Activated gamma-delta T cell (primary cell): ENCODE measurements at places on chromosomes 1 and 21.

DNA sequence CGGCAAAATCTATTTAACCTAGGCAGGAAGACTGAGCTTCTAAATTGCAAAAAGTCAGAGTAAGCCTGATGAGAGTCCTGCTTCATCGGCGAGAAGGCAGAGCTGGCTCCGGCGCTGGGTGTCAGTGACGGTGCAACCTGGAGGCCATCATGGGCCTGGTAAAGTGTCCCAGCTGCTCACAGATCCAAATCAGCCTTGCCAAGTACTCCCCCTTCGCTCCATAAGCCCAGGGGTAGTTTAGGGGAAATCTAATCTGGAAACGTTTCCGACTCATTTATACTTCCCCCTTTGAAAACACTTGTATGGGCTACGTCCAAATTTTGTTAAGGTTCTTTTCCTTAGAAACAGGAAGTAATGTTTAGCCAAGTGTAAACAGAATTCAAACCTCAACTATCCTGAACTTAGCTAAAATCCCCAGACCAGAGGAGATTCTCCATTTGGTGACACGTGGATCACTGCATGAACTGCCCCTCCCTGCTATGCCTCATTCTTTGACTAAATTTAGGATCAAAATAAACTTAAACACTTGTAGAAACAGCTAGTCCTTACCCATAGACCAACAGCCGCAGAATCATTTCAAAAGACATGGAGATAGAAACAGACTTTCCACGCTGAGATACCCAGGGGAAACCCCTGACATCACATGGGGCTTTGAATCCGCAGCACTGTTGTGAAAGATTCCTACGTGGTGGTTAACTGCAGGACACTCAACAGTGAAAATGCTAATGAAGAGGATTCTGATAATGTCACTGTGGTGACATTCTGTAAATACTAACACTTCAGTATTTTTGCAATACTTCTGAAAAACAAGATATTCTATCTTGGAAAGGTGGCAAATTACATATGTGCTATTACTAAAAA is 172.7 kb downstream of the TGFBR3 start:
- no peak for DNase-seq

DNA sequence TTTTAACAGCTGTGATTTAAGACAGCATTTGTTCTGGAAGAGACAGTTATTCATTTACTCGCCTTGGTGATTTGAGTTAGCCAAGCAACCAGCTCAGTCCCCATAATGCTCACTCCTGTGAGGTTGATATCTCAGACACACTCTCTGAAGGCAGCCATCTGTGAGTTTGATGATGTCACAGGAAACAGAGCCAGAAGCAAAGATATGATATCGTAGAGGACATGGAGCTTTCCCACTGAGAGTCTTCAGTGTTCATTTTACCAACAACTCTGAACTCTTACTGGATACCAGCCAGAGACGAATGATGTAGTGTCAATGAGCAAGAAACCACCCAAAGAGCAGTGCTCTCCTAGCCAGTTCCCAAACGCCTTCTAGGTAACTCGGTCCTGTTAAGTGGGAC is 219.4 kb downstream of the SLC35F3 start:
- no peak for DNase-seq

GRCh38 chr21:17359781-17360180 is 153.1 kb upstream of the CXADR start:
- no peak for DNase-seq

DNA sequence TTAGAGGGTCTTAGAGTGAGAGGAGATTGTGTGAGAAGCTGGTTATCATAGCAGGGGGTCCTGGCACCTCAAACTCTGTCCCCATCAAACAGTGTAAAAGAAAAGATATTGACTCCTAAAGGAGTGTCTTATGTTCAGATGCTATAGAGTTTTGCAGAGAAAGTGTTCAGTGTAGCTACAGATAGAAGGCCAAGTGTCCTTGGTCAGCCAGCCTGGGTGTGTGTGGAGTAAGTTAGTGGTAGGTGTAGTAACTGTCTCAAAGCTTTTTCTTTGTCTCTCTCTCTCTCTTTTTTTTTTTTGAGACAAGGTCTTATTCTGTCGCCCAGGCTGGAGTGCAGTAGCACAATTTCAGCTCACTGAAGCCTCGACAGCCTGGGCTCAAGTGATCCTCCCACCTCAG is 17.2 kb downstream of the CAMTA1 start:
- DNase-seq = no peak

DNA sequence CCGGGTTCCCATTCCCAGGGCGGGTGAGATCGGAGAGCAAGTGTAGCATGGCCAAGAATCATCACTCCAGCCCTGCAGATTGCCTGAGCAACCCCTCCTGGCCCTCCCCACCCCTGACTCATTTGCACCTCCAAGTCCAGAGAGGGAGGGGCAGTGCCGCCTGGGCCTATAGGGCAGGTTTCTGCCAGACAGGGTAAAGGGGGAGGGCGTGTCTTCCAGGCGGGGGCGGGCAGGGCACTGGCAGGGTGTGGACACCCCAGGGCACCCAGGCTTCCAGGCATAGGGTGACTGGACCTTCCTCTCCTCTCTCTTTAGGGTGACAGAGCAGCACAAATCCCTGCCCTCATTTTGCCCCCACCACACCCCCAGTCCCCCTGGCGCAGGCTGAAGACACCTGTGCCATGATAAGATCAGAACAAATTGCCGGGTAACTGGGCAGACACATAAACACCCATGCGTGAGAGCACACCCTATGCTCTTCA is 3.2 kb upstream of the CRYBG2 start:
- DNase-seq = no peak

- no peak for DNase-seq
Measured at GRCh38 chr1:5430136-5430535, 562.1 kb downstream of the NPHP4 start.

DNA sequence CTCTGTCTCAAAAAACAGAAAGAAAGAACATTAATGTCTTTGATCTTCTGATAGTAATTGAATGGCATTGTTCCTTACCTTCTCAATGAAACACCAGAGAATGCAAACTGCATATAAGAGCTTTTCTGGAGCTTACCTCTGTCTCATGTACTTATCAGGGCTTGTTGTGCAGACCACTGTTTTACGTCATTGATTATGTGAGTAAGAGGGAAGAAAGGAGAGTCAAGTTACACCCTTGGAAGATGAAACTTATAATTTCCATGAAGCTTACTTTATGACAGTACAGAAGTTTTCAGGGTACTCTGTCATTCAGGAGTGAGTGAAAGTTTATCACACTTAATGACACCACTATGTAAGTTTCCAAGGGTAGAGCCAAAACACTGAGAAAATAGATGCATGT is 49.0 kb upstream of the MAB21L3 start:
- no peak for DNase-seq

- no peak for DNase-seq
Measured at GRCh38 chr1:981491-981954, 370 bp downstream of the PERM1 start.

DNA sequence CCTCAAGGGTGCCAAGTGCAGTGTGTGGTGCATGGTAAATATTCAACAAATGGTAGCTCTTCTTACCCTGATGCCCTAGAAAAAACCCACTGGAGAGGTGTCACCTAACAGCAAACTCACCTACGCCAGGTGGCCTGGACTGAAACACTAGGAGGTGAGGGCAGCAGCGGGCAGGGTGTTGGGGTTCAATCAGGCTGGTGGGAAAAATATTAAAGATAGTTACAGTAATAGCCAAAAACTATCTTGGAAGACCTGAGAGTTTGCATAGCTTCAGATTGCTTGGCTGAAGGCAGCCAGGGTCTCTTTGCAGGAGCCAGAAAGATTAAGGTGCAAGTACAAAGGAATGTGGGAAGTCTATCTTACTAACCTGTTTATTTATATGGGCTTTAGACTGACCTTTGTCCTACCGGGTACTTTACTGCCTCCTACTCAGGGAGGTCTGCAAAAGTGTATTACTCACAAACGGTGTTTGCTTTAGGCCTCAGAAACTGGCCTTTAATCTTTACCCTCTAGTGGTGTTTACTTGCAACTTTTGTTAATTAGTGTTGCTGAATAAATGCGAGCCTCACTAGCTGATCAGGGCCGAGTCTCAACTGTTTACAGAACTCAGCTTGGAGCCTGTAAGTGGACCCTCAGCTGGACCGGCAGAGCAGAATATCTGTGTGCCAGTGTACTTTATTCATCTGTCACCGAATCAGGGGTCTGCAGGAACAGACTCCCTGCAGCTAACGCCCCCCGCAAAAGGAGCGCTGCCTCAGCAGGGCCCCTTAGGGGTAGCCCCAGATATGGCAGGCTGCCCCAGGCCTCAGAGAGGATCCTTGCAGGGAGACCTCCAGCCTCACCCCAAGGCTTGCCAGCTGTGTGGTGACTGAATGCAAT is 63.9 kb downstream of the SYF2 start:
- no peak for DNase-seq

DNA sequence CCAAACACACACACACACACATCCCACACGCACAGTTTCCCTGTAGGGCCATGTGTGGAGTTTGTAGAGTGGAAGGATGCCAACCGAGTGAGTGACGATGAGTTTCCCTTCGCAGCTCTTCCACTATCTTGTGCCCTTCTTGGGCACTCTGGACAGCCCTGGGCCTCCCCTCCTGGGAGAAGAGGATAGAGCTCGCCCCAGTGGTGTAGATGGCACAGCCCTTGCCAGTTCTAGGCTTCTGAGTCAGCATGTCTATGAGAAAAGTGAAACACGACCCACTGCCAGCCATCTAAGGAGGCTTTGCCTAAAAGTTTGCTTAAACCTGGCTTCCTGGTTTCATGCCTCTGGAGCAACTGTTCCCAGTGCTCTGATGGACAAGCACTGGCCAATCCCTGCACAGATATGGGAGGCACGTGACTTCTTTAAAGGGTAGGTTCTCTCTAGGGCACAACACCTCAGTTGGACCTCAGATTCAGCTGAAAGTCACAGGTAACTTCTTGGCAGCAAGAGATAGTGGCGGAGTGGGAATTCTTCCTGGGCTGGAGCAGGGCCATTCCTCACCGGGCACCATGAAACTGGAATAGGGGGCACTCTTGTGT is 195.9 kb upstream of the GALNT2 start:
- no peak for DNase-seq

GRCh38 chr21:36765229-36765628 is 66.3 kb downstream of the SIM2 start:
- DNase-seq = no peak

DNA sequence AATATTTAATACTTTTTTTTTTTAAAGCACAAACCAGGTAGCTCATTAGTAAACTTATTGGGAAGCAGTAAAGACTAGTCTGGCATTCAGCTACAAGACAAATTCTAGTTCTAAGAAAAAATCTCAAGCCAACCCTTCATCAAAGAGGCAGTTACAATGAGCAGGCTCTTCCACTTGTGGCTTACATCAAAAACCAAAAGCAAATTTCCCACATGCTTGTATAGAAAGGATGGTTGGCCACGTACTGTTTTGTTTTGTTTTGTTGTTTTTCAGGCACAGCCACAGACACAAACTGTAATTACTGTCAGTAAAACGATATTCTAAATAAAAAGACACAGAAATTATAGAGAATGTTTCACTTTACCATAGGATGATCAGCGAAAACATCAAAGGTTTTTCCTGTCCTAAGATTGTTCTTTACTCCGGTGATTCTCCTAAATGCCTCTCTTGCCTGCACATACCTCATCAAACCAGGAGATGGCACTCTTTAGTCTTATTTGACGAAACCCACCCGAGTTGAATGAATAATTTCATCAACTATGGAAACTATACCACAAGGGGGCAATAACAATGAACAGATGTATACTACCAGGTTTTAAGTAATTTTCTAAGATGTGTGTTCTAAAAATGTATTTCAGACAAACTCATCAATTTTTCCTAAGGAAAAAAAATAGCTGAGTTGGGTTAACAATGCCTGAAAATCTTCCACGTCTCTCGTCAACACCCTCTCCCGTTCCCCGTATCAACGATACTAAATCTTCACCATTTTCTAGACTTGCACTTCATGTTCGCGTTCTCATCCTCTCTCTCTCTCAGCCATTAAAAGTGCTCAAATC is 26.9 kb downstream of the RPL5 start:
- DNase-seq = no peak

- no peak for DNase-seq
Measured at GRCh38 chr1:205058853-205059252, 15.8 kb downstream of the CNTN2 start.

DNA sequence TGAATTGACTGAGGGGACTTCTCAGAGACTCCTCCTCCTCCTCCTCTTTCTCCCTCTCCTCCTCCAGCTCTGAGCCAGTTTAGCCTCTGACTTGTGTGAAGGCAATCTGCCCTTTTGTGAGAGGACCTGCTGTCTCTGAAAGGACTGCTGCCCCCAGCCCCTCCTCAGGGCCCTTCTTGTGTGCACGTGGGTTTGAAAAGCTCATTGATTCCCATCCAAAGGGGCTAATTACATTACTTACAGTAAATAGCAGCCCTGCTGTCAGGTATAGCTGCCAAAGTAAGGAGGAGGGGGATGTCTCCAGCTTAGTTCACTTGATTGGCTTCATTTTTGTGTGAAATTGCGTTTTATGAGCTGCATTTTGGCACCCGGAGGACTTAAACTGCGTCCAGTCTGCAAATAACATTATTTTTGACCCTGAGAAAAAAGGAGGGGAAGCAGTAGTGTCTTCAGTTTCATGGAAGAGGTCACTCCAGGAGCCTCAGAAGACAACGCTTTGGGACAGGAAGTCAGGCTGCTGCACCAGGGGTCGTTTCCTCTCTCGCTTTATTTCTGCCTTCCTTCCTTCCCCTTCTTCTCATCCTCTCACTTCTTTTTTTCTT is 1.8 kb upstream of the LHX9 start:
- no peak for DNase-seq

- DNase-seq = no peak
Measured at GRCh38 chr1:54528613-54529012, 19.4 kb upstream of the ACOT11 start.

DNA sequence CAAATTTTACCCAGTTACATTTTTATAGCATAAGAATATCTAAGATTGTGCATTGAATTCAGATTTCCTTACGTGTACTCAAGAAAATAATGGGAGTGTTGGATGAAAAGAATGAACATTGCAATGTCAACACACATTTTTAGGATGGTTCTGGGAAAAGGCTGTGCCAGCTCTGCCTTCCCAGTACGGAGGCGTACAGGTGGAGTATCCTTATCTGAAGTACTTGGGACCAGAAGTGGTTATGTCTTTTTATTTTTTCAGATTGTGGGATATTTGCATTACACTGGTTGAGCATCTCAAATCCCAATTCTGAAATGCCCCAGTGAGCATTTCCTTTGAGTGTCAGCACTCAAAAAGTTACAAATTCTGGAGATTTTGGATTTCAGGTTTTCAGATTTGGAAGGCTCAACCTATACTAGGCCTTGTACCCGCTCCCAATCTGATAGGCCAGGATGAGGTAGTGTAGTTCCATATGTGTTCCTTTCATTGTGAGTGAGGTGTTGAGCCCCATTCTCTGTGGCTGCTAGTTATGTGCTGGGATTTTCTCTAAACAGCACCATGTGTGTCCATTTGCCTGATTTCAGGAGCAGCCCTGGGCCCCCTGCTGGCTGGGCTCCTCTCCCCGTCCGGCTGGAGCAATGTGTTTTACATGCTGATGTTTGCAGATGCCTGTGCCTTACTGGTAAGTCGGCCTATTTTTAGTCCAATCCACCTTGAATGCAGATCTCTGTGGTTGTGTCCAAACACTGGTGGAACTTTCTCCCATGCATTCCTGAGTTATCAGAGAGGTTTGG is 60.8 kb downstream of the SLC37A1 start:
- no peak for DNase-seq

DNA sequence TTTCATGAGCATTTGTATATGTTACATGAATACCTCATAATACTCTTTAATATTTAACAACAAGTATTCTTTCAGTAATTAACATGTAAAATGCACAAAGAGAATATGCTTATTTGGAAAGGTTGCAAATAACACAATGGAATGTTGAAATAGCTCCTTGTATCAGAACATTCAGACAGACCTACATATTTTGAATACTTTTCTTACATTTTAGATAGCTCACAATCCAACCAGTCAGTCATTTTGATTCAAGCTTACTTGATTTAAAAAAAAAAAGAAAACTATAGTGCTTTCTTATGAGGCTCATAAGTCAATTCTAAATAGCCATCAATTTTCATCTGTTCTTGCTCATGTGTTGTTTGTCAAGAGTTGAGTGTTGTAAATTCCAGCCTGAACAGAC is 518.8 kb downstream of the ADGRL2 start:
- no peak for DNase-seq
